Right cardiac atrium (tissue), 5 donors: ENCODE measurements at places on chromosomes 7 and 10. TPM values are rescaled to one million over a fixed set of nuclear protein-coding genes. Genes with fewer than 3 reads are reported as not detected.

MSS51 gene
- 1.1 TPM for total RNA-seq

ERVW-1 gene
- total RNA-seq = not detected

OR9A2 gene
- not detected for total RNA-seq

SDK1 gene
- total RNA-seq = 3.2 TPM

ZNF736 gene
- 7.4 TPM for total RNA-seq

DNA sequence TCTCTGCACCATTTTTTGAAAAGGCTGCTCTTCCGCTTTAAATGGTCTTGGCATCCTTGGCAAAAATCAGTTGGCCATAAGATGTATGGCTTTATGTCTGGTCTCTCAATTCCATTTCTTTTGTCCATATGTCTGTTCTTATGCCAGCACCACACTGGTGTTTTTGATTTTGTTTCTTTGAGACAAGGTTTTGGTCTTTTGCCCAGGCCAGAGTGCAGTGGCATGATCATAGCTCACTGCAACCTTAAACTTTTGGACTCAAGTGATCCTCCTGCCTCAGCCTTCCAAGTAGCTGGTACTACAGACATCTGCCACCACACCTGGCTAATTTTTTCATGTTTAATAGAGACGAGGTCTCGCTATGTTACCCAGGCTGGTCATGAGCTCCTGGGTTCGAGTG is 48.5 kb downstream of the ANLN start:
- DNase-seq = no peak

DNA sequence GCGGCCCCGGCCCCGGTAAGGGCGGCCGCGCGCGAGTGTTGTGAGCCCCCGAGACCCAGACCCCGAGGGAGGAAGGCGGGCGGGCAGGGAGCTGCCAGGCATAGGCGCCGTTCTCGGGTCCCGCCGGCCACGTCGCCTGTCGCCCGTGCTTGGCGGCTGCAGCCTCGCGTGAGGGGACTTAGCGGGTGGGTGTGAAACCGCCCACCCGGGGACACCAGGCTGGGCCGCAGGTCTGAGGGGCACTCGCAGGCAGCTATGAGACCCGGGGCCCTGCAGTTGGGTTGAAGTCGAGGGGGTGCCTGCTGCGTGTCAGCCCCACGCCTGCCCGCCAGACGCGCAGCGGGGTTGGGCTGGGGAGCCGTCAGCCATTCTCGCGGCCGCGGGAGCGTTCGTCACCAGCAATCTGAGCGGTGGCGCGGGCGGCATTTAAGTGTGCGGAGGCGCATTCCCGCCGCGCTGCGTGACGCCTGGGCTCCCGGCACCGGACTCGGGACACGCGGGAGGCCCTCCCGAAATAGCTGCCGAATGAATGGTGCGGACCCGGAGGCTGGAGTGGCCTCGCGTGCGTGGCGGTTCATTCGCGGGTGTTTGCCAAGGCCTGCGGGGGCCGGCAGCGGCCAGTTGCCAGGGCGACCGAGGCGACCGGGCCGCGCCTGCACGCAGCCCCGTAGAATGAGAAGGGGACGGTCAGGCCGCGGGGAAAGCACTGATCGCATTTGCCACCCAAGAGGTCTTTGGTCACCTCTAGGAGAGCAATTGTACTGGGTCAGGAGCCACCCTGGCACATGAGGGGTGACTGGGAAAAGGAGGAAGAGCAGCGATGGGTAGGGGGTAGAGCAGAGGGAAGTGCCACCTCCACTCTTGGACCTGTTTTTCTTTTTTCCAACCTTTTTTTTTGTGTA is 750 bp downstream of the ZNF398 start:
- DNase-seq = peak; percentile 60

GRCh38 chr7:91929463-91929862 is 11.2 kb upstream of the AKAP9 start:
- no peak for DNase-seq

DNA sequence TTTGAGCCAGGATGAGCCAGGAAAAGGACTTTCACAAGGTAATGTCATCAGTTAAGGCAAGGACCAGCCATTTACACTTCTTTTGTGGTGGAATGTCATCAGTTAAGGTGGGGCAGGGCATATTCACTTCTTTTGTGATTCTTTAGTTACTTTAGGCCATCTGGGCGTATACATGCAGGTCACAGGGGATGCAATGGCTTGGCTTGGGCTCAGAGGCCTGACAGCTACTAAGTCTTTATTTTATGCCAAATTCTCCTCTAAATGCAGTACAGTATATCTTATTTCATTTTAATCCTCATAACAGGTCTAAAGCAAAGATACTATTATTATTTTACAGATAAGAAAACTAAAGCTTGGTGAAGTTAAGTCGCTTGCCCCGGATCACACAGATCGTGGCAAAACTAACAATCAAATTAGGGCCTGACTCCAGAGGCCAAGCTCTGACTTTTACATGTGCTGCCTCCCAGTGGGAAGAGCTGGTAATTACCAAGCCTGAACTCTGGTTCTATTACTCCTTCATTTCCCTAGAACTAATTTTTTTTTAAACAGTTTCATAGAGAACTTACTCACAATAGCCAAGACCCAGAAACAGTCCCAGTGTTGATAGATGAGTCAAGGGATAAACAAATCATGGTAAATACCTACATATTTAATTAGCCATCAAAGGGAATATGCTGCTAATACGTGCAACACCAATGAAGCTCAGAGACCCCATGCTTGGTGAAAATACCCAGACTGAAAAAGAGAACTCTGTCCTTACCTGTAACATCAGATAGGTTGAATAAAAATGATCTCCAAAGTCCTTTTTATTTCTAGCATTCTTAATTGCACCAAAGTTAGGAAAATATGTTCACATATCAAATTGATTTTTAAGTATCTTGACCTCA is 35.4 kb downstream of the C7orf25 start:
- no peak for DNase-seq

DNA sequence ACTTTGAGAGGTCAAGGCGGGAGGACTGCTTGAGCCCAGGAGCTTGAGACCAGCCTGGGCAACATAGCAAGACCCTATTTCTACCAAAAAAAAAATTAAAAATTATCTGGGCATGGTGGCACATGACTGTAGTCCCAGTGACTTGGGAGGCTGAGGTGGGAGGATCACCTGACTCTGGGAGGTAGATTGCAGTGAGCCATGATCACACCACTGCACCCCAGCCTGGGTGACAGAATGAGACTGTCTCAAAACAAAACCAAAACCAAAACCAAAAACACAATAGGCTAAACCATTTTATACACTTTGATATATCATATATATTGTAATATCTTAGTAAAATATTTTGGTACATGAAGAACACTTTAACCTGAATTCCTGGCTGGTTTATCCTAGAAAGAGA is 101.6 kb downstream of the RAPGEF5 start:
- DNase-seq = no peak

GRCh38 chr7:73539709-73540108 is 17.6 kb upstream of the BAZ1B start:
- no peak for DNase-seq

DNA sequence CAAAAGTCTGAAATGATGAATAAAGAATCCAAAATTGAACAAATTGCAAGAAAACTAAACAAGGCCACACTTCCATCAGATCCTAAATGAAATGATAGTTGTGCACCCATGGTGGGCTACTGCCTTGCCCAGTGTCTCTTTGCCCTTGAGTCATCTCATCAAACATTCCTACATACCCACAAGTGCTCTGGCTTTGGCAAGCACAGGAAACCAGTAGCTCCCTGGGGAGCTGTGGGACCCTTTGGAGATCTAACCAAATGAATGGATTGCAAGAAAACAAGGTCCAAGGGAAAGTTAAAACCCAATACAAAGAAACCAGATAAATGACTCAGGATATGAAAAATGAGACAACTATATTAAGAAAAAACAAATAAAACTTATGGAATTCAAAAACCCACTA is 129.8 kb upstream of the TMEM229A start:
- DNase-seq = no peak

DNA sequence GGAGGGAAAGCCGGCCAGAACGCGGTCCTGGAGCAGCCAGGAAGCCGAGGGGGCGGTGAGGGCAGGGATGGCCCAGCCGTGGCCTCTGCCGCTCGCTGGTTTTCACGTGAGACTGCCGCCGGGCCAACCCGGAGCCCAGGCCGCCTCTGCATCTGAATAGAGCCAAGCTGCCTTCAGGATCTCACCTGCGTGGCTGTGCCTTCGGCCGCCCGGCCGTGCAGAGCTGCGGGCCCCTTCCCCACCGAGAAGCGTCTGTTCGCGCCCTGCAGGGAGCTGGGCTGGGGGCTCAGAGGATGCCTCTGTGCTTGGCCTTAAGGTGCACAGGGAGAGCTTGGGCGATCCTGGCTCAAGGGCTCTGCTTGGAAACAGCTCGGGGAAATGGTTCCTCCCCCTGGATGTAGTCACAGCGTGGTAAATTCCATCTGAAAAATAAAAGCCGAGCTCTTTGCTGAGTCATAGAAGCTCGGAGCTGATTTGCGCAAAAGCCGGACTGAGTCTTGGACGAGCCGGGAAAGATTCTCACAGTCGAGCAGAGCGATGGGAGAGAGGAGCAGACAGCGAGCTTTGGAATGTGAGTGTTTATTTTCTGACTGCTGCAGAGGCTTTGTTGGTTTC is at the start of gene JAKMIP3:
Gene JAKMIP3 (plus strand): TSS at position 456 of the 615 bp plus-strand sequence. CDS start 38,863 bp downstream, outside the sequence.
- DNase-seq = peak; percentile 76

- no peak for DNase-seq
These were observed 205.4 kb downstream of the KCNMA1 start for GRCh38 chr10:77431980-77432797.

DNA sequence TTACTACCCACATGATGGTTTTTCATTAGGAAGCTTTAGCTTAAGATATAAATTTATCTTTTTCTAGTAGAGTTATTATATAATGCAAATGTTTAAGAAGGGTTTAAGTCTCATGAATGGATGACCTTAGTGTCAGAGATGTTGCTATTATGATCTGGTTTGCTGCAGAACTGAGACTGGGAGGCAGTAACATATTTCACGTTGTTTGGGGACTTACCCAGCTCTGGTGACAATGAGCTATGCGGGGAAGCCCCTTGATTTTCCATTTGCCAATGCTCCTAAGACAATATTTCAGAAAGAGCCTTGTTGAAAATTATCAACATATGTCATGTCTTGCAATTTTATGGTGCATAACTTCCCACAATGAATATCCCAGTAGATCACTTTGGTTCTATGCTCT is 754.6 kb downstream of the REEP3 start:
- no peak for DNase-seq

GRCh38 chr7:23467291-23467805 is 2.9 kb downstream of the IGF2BP3 start:
- no peak for DNase-seq

DNA sequence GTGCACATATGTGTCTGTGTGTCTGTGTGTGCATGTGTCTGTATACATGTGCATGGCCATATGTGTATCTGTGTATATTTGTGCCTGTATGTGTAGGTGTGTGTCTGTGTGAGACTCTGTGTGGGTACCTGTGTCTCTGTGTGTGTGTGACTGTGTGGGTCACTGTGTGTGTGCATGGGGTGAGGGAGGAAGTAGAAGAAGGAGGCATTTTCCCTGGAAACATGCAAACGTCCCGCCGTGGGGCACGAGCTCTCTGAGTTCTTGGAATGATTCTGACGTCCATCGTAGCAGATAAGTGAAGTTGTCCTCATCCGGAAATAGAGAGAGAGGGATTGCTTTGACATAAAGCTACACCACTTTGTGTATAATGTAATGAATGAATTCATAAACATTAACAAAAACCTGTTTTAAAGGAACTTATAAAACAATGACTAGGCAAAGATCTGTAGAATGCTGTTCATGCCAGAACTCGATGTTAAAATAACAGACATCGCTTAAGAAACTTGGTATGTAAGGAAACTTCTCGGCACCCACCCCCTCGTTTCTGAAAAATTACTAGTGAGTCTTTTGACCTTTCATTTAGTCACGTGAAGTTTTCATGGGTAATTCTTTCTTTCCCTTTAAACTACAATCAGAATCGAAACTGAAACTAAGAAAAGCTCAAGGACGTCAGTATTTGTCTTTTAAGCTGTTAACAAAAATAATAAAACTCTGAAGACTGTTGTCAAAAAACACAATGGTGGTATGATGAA is 43.6 kb upstream of the KLF6 start:
- DNase-seq = peak; percentile 77

- peak; percentile 43 for DNase-seq
These were observed 20.6 kb upstream of the NKX6-2 start for GRCh38 chr10:132806561-132807003.

DNA sequence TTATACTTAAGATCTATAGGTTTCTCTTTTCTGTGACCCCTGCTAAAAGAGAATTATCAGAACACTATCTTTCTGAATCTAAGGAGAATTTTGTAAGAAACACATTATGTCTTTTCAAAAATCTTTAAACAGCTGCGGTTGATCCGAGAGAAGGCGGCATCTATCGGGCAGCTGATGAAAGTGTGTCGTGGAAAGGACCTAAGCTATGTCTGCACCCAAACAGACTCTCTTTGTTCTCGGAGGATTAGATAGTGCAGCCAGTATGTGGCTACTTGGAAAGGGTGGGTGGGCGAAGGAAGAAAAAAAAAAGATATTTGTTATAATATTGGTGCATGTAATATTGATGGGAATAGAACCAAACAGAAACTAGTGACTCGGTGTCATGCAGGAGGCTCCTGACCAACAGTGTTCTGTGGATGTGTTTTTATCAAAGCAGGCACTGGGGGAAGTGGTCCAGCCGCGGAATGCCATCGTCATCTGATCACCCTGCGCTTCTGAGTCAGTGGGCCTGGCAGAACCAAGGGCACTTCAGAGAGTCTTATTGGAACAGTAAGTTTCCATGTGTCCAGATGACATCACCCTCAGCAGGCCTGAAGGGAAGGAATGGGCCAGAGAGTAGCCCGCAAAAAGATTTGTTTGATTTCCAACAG is 509.7 kb upstream of the AKR1E2 start:
- DNase-seq = peak; percentile 75

DNA sequence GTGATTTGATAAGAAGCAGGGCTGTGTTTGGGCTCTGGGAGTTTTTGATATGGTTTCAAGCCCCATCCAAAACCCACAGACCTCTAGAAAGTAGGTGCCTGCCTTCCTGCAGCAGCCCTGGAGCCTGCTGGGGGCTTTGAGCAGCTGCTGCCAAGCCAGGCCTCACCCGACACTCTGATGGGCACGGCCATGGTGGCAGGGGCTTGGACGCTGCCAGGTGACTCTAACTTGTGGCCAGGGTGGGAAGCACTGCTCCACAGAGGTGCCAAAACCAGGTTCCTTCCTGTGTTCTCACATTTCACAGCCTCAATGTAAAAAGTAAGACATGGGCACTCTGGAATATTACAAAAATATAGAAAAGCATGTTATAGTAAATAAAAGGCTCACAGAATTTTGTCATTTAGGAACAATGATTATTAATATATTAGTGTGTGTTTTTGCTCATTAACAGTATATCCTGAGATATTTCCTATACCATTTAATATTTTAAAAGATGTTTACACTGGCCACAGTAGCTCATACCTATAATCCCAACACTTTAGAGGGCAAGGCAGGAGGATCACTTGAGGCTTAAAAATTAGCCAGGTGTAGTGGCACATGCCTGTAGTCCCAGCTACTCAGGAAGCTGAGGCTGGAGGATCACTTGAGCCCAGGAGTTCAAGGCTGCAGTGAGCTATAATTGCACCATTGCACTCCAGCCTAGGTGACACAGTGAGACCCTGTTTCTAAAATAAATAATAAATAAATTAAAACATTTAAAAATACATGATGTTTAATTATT is 95.1 kb downstream of the EGFR start:
- DNase-seq = no peak
